ENCODE measurements at places on chromosomes 5 and 9.

GRCh38 chr5:149605998-149606724 lies 24.9 kb downstream of the ARHGEF37 start:
- DNase-seq, result no peak

GRCh38 chr5:151740336-151740942 lies 18.0 kb downstream of the ATOX1 start:
- DNase-seq, result peak; percentile 61

- no peak for DNase-seq
These were observed 533.2 kb upstream of the SEMA6A start for GRCh38 chr5:117107859-117108258.

GRCh38 chr5:7902201-7902600 lies 33.3 kb downstream of the MTRR start:
- DNase-seq, result no peak

DNA sequence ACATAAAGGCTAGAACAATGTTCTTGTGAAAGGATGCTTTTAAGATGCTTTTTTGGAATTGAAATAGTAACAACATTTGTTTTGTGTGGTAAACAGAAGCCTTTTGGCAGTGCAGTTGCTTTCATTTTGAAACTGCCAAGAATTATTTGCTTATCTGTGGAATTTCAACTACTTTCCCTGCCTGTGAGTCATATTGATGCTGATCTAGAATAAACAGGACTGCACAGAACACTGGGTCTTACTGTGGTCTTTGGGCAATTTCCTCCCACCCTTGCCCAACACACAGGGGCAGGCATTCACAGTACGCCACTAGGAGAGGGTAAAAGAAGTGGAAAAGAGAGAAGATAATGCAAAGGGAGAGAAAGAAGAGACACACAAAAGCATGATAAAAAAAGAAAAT lies 483.7 kb downstream of the ELAVL2 start:
- DNase-seq, result no peak

GRCh38 chr5:94698197-94698596 lies 79.7 kb downstream of the SLF1 start:
- DNase-seq, result no peak

DNA sequence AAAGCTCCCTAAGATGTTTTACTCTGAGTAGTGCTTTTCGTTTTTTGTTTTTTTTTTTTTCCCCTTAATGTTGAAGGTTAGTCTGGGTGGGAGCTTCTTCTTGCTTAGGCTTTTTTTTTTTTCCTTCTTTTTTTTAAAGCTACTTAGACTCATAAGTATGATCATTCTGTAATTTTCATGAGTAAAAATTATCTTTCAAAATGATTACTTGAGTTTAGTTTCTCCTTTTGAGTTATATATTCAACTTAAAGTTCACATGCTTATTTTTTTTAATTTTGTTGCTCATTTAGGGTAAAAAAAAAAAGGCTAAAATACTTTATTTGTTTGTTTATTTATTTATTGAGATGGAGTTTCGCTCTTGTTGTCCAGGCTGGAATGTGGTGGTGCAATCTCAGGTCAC lies 2.9 kb downstream of the RBM27 start:
- no peak for DNase-seq

DNA sequence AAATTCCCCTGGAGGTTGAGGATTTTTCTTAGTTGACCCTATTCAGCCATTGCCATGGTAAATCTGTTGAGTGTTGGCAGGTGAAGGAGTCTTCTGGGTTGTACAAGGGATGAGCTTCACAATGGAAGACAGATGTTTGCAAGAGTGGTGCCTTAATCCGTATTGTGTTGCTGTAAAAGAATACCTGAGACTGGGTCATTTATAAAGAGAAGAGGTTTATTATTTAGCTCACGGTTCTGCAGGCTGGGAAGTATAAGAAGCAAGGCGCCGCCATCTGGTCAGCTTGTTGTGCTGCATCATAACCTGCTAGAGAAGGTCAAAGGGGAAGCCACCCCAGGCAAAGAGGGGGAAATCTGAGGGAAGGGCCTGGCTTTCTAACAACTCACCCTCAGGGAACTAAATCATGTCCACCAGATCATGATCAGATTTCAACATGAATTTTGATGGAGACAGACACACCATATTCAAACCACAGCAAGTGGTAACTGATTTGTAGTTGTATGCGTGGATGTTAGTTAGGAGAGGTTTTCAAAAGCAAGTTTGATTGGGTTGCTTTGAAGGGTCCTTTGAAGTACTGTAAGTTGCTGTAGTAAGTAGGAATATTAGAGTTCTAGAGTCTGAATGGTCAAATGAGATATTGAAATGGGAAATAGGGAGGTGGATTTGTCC lies 2.5 kb downstream of the TNPO1 start:
- peak; percentile 55 for DNase-seq

DNA sequence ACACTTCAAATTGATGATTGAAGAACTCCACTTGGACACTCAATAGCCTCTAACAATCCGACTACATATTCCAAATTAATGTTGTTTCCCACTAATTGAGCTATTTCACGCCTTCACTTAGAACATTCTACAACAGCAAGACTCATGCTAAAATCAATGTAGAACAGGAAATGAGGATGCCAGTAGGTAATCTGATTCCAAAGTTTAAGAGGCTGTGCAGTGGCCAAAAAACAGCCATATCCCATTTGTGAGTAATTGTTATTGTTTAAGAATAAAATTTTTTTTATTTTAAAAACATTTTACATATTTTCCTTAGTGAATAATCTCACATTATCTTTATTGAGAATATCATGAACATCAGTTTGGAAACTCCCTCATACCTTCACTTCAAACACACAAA lies 35.7 kb upstream of the GHR start:
- DNase-seq, result no peak

DNA sequence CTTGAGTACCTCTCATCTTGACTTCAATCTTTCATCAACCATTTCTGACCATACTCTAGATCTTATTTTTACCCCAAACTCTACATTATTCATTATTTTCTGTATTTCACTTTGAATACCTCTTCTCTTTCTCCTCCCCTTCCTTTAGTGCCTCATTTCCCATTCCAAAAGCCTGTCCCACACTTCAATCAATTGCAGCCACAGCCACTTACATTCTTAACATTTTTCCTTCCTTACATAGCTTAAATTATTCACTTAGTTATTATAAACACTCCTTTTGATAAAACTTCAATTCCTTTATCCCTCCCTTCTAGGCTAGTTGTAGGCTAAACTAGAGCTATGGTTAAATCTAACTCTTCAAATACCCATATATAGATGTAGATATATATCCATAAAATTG lies 344.0 kb downstream of the PRR16 start:
- DNase-seq, result no peak

DNA sequence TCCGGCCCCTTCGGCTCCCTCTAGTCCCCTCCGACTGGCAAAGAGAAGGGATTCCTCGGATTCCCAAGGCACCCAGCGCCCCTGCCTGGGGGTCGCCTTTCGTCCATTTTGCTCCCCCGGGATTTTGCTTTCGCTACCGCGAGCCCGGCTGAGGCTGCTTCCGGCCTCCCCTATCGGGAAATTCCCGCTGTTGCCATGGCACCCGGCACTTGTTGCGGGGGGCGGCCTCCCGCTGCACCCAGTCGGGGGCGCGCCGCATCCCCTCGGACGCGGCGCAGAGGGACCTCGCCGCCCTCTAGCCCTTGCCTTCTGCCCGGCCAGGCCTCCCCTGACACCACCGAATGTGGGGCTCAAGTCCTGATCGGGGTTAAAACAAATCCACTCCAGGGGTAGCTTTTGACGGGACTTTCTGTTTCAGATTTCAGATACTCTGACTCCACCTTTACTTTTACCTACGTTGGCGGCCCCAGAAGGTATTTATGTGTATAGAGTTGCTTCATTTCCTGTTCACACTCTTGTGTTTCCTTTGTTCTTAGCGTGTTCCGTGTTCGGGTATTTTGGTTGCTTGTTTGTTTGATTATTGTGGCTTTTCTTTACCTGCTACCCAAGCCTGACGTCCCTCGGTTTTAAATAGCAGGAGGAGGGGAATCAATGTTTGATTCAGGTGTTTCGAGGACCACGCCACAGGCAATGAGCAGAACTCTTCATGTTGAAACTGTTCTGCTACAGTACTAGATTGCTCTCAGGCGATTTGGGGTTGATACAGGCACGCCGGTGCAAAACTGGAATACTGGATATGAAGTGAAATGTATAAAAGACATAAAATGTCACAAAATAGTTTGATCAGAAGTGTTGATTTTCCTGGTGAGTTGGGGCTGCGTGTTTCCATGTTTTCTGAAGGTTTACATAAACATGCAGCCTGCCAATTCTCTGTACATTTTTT lies 1.5 kb downstream of the PARP8 start:
- DNase-seq, result no peak

DNA sequence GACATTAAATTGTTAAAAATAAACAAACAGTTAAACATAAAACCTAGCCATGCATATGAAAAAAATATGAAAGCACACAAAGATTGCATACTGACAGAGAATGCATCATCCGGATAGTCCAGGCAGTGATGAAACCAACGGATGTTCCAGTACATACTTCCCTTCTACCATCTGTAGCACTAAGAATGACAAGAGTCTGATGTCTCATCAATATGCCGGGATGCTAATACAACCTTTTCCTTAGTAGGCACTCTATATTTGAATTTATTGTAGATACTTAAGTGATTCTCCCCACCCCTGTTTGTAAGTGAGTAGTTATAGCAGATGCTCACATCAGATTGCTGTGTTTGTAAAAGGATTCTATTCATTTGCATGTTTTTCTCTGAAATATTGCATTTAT lies 571.2 kb upstream of the WWC1 start:
- DNase-seq, result no peak

DNA sequence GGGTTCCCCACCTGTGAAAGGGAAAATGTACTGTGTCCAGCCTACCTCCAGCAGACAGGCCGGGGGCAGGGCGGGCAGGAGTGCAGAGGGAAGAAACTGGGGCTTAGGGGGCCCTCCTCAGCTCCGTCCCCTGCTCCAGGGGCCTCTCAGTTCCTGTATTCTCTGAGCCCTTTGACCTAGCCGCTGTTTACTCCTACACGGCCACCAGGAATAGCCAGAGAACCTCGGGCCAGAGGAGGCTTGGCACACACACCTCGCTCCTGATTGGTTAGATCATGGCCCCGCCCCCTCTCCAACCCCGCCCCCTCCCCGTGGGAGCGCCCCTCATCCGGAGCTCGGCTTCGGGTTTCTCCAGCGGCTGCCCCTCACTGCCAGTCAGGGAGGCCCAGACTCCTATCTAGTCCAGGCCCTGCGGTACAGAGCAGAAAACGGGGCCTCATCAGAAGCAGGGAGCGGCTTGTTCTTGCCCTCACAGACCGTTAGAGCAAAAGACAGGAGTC lies 2.2 kb downstream of the ST6GALNAC6 start:
- peak; percentile 84 for DNase-seq

GRCh38 chr9:134443174-134444037 lies 117.2 kb downstream of the RXRA start:
- DNase-seq, result peak; percentile 68

GRCh38 chr5:40223884-40224402 lies 455.8 kb upstream of the PTGER4 start:
- no peak for DNase-seq

GRCh38 chr5:157690690-157691433 lies 19.5 kb downstream of the C5orf52 start:
- DNase-seq, result no peak

DNA sequence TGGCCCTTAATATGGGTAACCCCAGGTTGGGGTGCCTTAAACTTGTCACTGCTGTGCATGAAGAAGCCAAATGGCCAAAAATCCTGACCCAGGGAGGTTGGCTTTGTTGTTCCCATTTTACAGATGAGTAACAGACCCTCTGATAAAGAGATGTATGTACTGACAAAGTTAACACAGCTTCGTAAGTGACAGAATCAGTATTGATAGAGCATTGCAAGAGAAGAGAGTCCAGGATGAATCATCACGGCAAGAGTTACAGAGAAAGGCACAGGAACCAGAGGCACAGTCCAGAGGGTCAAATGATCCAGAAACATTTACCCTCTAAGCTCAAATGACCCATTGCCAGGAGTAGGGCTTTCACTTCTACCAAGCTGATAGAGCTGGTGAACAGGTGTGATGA lies 103.8 kb upstream of the SMC2 start:
- DNase-seq, result no peak

DNA sequence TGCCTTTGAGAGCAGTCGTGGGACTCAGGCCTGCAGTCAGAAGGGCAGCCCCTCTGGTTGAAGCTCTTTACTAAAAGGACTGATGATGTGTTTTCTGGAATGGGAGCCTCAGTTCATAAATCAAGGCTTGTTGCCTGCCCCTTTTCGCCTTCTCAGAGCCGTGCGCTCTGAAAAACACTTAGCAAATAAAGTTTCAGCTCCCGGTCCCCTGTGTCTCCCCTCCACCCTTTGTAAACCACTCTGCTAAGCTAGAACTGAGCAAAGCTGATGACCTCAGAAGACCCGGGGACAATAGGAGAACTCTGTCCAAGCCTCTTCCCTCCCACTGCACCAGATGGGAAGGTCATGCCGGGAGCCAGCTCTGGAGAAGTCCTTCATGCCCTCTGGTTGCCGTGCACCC lies 39.3 kb upstream of the ADRA1B start:
- DNase-seq, result no peak

DNA sequence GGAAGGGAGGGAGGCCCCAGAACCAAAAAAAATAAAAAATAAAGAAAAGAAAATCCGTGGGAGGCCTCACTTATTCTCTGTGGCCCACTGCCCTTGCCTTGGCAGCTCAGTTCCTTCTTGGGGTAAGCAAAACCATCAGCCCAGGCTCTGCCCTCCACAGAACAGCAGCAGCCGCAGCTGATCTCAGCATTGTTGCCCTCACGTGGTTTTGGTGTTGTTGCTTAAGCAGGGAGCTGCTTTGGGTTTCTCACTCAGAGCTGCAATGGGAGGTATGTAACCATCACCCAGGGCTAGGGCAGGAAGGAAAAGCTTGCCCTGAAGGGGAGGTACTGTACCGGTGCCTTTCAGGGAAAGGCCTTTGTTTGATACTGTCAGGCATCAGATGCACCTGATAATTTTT lies 374.7 kb upstream of the WWC1 start:
- DNase-seq, result peak; percentile 29

DNA sequence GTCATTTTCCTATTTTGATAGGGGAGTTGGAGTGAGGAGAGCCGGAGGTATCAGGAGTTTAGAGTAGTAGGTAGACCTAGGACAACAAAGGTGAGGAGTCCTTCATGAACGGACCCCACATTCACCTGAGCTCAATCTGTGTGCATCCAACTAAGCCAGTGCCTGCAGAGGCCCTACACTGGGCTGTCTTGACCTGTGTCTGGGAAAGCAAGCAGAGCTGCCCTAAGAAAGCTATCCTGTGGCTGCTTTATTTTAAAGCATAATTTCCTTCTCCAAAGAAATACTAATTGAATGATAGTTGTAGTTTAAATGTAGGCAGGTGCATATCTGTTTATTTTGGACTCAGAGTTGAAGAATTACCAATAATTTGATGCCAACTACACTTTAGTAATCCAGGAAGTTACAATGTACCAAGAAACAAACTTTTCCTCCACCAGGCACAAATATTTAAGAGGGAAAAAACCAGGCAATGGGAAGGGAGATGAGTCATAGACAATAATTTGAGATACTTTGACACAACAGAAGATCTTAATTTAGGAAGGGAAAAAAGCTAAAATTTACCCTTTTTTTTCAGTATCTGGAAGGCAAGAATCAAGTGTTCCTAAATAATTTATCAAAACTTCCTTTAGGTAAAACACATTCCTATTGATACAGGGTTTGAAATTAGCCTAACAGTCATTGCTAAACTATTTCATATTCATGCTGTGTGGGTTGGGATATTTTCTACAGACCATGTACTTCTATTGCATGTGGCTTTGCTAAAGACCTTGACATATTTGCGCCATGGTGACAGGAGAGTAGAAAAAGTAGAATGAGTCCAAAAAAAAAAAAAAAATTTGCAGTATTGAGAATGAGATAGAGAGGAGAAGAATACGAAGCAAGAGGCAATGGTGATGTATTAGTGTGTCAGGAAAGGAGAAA lies 376.6 kb upstream of the TUSC1 start:
- DNase-seq, result no peak

GRCh38 chr5:152811988-152812387 lies 406.9 kb upstream of the NMUR2 start:
- no peak for DNase-seq
